ENCODE measurements at places on chromosomes 5 and 9.

DNA sequence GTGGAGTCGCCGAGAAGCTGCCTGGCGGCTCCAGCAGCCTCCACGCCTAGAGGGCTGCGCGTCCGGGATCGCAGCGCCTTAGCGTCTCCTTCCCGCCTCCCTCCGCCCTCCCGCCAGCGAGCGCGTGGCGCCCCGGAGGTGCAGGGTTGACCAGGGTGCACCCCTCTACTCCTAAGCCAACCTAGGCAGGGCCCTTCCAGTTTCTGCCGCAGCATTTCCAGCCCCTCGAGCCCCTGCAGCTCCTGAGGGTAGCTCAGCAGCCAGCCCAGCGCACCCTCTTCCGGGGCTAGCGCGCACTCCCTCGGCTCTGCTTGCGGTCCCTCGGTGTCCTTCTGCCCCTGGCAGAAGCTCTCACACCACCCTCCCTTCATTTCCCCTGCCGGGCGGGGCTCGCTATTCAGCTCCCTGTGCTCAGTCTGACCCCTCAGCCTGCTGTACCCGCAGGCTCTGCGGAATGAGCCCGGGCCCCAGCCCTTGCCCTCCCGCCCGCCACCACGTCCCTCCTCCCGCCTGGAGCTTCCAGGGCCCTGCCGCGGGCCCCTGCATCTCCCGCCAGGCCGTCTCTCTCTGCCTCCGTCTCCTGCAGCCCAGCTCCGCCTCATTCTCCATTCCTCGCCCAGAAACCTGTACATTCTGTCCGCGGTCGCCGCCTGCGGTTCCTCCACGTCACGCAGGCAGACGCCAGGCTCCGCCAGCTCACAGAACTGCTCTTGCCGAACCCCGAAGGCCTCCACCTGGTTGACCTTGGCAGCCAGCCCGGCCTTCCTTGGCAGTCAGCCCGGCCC lies 61.8 kb downstream of the SPATA31C2 start:
- peak; percentile 32 for DNase-seq

DNA sequence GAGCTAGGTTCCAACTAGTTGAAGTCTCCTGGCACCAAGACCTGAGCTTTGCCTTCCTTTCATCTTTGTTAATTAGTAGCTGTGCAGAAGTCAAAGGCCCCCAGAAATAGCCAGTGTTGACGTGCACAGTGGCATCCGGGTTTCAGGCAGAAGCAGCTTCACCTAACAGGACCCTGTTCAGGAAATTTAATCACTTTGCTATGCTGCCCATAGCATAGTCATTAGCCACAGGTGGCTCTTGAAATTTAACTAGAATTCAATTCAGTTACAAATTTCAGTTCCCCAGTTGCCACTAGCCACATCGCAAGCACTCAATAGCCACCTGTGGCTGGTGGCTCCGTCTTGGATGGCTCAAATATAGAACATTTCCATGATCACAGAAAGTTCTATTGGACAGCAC lies 179.1 kb downstream of the GOLPH3 start:
- no peak for DNase-seq

DNA sequence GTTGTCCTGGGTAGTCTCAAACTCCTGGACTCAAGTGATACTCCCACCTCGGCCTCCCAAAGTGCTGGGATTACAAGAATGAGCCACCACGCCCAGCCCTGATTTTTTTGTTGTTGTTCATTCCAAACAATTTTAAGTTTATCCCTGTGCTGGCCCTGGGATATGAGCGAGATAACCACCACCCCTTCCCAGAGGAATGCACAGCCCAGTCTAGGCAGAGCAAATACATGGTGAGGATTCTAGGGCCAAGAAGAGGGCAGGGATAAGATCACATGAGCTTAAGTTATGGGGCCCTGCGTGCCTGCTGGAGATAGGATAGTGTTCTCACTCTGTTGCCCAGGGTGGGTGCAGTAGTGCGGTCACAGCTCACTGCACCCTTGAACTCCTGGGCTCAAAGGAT lies 21.0 kb upstream of the TOR1B start:
- no peak for DNase-seq

GRCh38 chr9:68931821-68932220 lies 82.1 kb downstream of the PRKACG start:
- no peak for DNase-seq

- DNase-seq, result no peak
Measured at GRCh38 chr9:120652934-120653333, 61.3 kb downstream of the MEGF9 start.

Measured in stimulated activated CD4-positive, alpha-beta T cell treated with anti-CD3 and anti-CD28 coated beads, Interleukin-2, amount 100 ng/mL, for 24 hours (primary cell).